ENCODE measurements at places on chromosomes 11 and 22.
A peak's percentile ranks its signal among the peaks of the same experiment; 100 is the strongest.

GRCh38 chr22:46537946-46538813 lies 760 bp upstream of the CELSR1 start:
- H3K4me3 ChIP-seq = no peak overlapping the region
- no peaks in the 10 kb centered on the region for H3K36me3 ChIP-seq

DNA sequence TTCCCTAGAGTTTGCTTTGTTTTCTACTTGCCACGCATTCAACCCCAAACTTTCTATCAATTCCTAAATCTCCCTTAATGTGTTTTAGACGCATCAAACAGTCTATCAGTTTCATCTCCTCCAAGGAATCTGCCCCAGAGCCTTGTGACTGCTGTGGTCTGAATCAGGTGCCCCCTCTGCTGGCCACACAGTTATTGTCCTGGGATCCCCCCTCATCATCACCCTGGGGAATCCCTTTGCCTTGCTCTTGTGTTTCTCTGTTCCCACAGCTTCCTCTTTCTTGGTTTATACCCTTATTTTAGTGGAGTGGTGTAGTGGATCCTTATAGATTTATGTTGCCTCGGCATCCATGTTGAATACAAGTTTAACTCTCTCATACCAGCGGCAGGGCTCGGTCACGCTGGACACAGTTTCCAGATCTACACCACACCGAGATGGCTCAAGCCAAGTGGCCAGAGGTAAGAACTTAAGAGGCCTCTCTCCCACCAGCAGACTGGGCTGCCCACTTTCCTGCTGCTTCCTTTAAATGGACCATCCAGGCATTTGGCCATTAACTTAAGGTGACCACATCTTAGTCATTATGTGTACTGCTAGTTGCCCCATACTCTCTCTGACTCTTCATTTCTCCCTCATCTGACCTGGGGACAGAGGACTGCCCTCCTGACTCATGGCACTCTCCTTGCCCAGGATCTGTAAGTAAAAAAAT lies 8.2 kb downstream of the UPB1 start:
- peak; percentile 57 for DNase-seq
- no peaks in the 10 kb centered on the region for H3K27me3 ChIP-seq
- H3K36me3 ChIP-seq = no peaks in the 10 kb centered on the region
- H3K4me1 ChIP-seq = no peaks in the 10 kb centered on the region
- H3K27ac ChIP-seq = no peak overlapping the region

DNA sequence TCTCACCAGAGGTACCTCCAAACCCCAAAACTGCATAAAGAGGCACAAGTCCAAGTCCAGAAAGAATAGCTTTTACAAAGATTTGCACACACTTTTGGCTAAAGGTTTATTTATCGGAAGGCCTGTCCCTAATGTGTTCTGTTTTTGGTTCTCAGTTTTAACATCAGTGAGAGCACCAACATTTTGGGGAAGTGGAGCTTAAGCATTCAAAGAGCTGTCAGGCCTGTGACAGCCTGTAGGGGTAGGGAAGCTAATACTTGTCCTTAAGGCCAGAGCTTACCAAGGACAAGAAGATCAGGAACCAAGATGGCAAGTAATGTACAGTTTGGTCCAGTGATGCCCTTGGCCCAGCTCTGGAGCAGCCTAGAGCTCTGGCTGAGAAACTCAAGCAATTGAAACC lies 38.9 kb upstream of the SCUBE2 start:
- H3K27me3 ChIP-seq = no peaks in the 10 kb centered on the region
- DNase-seq = no peak
- H3K4me1 ChIP-seq = no peaks in the 10 kb centered on the region
- H3K27ac ChIP-seq = no peak overlapping the region
- no peaks in the 10 kb centered on the region for H3K36me3 ChIP-seq
- H3K4me3 ChIP-seq = no peak overlapping the region

- H3K4me3 ChIP-seq = no peak overlapping the region
- H3K27me3 ChIP-seq = no peaks in the 10 kb centered on the region
- DNase-seq = no peak
- H3K27ac ChIP-seq = no peak overlapping the region
- H3K36me3 ChIP-seq = no peaks in the 10 kb centered on the region
- no peaks in the 10 kb centered on the region for H3K4me1 ChIP-seq
Measured at GRCh38 chr11:88164806-88165585, 10.2 kb downstream of the RAB38 start.

GRCh38 chr22:43620197-43620596 lies 191.9 kb downstream of the EFCAB6 start:
- DNase-seq = no peak
- H3K27me3 ChIP-seq = no peaks in the 10 kb centered on the region
- H3K4me1 ChIP-seq = no peaks in the 10 kb centered on the region
- H3K27ac ChIP-seq = no peak overlapping the region
- no peak overlapping the region for H3K4me3 ChIP-seq
